ENCODE measurements at places on chromosomes 3 and 15.
A peak's percentile ranks its signal among the peaks of the same experiment; 100 is the strongest.

GRCh38 chr15:31557899-31558298, 231.3 kb downstream of the KLF13 start:
- peak; percentile 26 for DNase-seq

- no peak for DNase-seq
Observed at GRCh38 chr15:35522061-35522460, 23.9 kb downstream of the DPH6 start.

GRCh38 chr3:112646623-112647022, 5.7 kb upstream of the CCDC80 start:
- DNase-seq = no peak

DNA sequence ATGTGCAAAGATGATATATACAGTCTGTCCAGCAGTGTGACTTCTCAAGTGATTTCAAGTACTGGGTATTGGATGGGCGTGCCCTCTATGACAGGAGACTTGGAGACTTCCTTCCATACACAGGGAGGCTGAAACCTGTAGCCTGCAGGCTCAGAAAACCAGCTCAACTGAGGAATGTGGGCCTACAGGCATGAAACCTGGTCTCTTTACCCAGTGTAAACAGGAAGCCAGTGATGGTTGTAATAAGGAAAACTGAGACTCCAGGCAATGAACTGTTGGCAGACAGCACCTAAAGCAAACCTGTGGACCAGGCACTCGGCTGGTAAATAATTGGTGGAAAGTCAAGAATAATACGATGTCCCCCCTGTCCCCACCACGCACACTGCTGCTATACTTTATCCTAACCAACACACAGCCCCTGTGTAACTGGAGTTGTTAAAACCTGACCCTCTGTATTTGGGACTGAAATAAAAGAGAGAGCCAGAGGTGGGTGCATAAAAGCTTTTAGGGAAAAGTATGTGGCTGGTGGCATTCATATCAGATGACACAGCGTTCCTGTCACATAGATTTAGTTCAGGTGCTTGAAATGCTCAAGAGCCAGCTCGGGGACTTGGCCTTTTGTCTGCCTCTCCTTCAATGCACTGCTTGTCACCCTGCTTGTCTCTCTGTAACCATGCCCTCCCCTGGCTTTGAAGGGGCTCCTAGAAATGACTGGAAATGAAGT, 144.7 kb downstream of the TPRG1 start:
- DNase-seq = no peak
